ENCODE measurements at places on chromosomes 1 and 21. TPM values are rescaled to one million over a fixed set of nuclear protein-coding genes. Genes with fewer than 3 reads are reported as not detected.

The HFM1 gene
- total RNA-seq = 0.10 TPM

The DNAJC28 gene
- 1.9 TPM for total RNA-seq

The S100A3 gene
- 5.2 TPM for total RNA-seq

The CDC7 gene
- 14.7 TPM for total RNA-seq

Measured in M059J (cell line).